ENCODE measurements at places on chromosomes 1 and 21.

DNA sequence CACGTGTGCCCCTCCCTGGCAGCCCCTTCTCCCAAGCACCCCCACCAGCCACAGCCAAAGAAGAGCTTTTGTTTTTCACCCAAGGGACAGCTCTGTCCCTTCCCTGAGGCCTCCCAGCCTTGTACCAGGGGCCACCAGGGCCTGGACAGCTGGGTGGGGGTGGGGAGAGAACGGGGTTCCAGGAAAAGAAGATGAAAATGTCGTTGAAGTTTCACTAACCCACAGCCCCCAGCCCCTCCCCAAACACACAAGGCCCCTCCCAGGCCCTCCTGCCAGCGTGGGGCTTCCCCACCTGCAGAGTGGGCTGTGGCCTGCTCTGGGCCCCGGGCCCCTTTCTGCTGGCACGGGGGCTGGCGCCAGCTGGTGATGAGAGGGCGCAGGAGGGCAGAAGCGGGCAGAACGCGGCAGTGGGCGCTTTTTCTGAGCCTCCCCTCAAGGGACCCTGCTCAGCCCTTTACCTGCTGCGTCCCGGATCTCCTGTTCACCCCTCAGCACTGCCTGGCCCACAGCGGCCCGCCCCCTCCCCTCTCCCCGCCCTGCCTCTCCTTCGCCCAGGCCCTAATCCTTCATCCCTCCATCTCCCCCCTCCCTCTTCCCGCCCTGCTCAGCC, 5.5 kb upstream of the ANKRD65 start:
- DNase-seq = no peak

GRCh38 chr1:14598498-14599182, at the start of gene KAZN:
KAZN (plus strand) TSS chr1:14598685.
- no peak for DNase-seq

- DNase-seq = no peak
Observed at GRCh38 chr1:198922638-198923430, 284.0 kb downstream of the PTPRC start.

DNA sequence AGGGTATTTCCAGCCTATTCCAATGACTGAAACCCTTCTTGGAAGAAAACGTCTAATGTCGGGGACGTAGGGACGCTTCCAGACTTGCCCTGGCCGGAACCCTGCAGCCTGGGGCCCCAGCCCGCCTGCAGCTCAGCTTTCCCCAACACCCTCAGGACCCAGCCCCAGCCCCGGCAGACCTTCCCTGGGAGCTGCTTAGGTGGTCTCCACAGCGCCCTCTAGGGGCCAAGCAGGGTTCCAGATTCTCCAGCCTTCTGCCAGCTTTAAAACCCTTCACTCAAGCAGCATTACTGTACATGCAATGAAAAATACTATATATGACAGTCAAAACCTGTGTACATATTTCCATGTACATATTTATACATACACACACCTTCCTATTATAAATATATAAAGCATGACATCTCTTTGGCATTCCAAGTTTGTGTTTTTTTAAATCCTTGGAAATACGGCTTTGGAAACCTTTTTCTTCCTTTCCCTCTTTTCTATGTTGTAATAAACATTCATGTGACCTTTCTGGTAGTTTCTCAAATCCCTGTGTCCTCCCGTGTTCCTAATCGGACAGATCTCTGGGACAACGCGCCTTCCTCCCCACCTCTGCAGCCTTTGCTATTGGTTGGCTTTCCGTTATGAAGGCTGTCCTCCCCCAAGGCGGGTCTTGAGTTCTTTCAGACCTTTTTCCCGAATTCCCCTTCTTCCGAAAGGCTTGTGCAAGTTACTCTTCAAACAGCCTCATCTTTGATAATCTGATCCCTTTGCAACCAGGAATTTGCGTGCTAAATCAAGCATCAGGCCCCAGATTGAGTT, 60.3 kb downstream of the STUM start:
- peak; percentile 71 for DNase-seq

DNA sequence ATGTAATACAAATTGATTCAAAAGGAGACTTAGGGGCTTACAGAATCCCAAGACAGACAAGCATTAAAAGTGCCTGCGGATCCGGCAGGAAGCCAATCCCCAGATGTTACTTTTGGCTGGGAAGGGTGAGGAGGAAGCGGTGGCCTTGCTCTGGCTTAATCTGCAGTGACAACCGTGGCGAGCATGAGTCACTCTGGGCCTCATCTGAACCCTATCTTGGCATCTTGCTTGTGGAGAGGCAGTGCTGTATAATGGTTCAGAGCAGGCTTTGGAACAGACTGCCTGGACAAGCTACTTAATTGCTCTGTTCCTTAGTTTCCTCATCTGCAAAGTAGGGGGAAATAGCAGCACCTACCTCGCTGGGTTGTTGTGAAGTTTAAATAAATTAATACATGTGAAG, 74.1 kb downstream of the XCL2 start:
- no peak for DNase-seq
